Stimulated activated CD8-positive, alpha-beta memory T cell treated with anti-CD3 and anti-CD28 coated beads, Interleukin-2, amount 100 ng/mL, for 1 hour (primary cell): ENCODE measurements at places on chromosomes 7 and 10.

DNA sequence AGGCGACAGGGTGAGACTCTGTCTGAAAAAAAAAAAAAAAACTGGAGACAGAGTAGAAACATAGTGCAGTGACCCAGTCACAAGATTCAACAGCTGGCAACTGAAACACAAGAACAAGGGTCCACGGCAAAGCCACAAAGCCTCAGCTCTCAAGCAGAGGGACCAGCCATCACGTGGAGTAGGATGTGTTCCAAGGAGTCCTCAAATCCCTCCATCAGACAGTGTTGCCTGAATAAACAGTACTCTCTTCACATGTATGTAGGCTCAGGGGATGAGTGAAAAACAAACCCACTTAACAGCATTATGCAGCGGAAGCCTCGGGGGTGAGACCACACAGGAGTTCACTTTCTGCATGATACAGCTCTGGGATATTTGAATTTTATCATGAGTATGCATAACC, 62.0 kb downstream of the SLIT1 start:
- no peak for DNase-seq

GRCh38 chr7:141234335-141235105, 160.7 kb downstream of the TMEM178B start:
- DNase-seq = no peak

GRCh38 chr10:78950656-78951587, 117.8 kb upstream of the ZMIZ1 start:
- DNase-seq = no peak

- DNase-seq = no peak
These were observed 141.2 kb downstream of the LYZL1 start for GRCh38 chr10:29430101-29430500.

DNA sequence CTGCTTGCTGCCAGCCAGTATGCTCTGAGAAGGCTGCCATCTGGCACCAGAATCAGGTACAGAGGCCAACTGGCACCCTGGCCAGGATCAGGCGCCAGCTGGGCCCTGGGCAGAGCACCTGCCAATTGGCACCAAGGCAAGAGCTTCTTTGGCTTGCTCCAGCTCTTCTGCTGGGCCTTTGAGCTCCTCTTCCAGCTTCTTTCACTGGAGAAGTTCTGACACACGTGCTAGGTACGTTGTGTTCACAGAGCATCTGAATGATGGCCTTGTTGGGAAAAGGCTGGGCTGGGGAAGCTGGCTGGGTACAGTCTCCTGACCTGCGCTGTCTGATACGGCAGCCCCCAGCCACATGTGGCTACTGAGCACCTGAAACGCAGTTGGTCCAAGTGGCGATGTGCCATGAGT, 31.7 kb upstream of the OPALIN start:
- no peak for DNase-seq

DNA sequence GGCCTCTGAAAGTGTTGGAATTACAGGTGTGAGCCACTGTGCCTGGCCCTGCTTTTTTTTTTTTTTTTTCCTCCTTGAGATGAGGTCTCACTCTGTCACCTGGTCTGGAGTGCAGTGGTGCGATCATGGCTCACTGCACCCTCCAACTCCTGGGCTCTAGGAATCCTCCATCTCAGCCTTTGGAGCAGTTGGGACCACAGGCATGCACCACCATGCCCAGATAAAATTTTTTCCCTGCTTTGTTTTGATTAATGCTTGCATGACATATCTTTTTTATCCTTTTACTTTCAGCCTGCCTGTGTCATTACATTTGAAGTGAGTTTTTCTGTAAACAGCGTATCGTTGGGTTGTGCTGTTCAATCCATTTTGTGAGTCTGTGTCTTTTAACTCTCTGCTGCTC, 97.0 kb downstream of the ANKRD61 start:
- DNase-seq = no peak

DNA sequence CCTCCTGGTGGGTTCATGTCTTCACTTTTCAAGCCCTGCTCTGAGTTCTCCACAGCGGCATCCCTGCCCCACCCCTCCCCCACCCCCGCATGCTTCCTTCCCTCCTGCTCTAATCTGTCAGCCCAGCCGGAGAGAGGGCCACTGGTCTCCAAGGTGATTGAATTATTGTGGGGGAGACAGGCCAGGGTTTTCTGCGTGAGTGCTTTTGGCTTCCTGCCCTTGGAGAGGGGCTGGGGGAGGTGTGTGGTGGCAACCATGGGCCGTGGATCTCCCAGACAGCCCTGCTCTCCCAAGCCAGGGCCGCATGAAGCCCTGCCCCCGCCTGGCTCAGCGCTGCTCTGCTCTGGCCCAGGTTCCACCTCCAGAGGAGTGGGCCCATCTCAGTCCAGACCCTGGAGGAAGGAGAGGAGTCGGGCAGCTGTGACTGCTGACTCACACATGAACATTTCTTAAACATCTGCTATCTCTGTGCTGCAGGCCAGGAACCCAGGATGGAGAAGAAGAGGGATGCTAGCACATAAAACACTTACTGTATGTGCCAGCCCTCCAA, 109.9 kb downstream of the ZMIZ1 start:
- no peak for DNase-seq

GRCh38 chr10:101007099-101007711, 7.6 kb downstream of the LZTS2 start:
- DNase-seq = no peak

DNA sequence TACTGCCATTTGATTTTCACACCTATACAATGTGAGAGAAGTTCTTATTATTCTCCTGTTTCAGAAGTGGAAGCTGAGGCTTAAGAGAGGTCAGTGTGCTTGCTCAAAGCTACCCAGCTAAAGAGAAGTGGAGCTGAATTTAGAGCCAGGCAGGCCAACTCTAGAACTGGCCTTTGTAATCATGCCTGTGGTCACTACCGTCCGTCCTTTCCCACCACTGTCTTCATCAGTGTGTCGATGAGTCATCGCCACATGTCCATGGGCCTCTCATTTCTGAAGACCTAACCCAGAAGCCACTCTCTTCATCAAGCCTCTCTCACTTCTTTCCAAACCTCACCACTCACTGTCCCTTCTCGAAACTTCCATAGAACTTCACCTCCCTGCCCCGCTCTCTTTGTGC, 237.8 kb downstream of the KIAA1217 start:
- DNase-seq = no peak

DNA sequence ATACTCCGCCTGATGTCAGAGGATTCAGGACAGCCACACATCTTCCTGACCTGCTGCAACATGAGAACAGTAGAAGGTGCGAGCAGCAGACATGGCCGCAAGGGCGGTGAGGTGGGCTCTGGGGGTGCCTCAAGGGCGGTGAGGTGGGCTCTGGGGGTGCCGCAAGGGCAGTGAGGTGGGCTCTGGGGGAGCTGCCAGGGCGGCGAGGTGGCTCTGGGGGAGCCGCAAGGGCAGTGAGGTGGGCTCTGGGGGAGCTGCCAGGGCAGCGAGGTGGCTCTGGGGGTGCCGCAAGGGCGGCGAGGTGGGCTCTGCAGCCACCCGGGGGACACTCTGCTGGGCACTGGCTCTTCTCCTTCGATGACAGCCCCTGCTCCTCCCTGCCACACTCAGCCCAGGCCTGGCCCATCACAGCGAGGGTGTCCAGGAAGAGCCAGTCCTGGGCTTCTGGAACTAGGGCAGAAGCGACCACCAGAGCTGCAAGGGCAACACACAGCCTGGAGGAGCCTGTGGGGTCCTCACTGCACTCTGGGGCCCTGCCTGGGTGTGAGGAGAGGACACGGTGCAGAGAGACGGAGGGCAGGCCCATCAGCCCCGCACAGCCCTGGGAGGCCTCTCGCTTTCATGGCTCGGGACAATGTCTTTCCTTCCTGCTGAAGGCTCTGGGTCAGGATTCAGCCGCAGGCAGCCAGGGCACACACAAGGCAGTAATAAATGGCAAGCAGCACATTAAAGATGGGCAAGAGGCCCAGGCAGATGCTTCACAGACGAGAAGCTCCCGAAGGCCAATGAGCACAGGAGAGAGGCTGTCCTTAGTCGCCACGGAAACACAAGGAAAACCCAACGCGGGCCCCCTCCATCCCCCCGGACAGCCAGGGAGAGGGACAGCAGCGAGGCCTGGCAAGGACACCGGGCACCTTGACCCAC, 42.5 kb downstream of the STK32C start:
- no peak for DNase-seq

GRCh38 chr7:281637-282036, 8.3 kb upstream of the FOXL3 start:
- DNase-seq = no peak

DNA sequence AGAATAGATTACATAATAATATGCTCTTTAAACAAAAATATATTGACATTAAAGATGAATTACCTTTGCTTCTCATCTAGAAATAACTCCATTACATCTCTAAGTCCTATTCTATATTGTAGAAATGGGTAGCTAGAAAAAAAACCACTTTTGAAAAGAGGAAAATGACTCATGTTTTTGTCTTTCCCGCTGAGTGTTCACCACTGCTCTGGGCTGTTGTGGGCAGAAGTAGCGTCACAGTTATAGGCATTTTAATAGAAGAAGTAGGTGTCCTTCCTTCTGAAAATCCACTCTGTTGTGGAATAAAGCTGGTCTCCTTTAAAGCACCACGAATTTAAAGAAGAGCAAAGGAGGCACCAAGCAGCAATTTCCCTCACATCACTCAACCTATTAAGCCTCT, 117.6 kb upstream of the NFE2L3 start:
- no peak for DNase-seq

GRCh38 chr10:44769450-44769849, 141.7 kb upstream of the TMEM72 start:
- DNase-seq = no peak

DNA sequence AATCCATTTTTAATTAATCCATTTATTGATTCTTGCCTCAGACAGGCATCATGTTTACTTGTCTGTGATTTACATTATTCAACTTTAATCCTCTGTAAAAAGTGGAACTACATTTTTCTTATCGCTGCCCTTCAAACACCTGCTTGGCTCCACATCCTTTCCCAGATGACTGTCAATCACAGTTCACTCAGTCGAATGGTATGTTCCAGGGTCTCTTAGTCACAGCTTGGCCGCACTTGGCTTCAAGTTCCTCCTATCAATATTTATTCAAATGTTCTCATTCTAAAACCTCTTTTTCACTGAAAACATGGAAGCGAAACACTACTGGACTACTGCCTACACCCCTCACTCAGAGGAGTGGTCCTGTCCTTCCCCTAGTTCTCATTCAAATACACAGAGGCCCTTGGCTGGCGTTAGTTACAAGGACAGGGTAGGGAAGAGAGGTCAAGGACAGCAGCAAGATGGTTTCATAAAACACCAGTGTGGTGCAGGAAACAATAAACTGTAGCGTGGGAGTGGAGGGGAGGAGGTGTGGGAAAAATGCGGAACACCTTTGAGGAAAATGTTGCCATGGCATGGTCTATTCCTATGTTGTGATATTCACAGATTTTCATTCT, 143.2 kb downstream of the USP6NL start:
- DNase-seq = no peak

DNA sequence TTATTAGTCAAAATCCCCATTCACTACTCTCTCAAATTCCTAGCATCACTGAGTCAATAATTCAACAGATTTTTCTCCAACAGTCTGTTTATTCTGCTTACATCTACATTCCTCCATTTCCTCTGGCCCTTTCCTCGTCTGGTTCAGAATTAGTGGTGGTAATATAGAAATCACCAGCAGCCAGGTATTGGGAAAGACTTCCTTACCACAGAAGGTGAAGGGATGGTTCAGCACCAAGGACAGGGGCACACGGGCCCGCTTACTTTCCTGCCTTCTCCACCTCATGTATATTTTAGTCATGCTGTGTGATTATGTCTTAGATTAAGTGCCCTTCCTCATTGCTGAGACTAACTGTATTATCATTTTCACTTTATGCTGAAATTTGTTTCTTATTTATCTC, 70.4 kb upstream of the APBB1IP start:
- DNase-seq = no peak

DNA sequence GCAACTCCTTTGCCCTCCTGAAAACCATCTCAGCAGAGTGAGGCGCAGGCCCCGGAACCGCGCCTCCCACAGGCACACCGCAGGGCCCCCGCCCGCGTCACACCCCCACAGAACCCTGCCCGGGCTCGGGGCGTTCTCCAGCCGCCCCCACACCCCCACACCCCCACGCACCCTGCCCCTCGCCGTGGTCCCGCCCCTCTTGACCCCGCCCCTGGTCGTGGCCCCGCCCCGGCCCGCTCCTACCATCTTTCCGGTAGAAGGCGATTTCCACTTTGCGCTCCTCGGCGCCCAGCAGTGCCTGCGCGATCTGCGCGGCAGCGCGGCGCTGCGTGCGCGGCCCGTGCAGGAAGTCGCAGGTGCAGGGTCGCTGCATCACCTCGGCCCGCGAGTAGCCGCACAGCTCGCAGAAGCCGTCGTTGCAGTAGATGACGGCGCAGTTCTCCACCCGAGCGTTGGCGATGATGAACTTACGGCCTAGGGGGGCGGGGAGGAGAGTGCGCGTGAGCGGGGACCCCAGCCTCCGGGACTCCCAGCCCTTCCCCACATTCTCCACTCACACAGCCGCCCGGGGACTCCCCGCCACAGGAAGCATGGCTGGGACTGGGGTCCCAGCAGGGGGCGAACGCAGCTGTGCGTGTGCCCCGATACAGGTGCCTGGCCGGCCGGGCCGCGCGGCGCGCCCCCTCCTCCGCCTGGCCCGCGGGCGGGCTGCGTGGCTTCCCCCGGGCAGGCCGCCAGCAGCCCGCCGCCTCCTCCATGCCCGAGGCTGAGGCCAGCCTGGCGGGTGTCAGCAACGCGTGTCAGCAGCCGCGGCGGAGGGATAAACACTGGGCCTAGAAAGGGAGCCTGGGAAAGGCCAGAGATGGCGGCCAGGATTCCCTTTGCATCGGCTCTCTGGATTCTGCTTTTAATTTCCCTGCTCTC, 3.4 kb downstream of the KCNH2 start:
- DNase-seq = peak; percentile 70

DNA sequence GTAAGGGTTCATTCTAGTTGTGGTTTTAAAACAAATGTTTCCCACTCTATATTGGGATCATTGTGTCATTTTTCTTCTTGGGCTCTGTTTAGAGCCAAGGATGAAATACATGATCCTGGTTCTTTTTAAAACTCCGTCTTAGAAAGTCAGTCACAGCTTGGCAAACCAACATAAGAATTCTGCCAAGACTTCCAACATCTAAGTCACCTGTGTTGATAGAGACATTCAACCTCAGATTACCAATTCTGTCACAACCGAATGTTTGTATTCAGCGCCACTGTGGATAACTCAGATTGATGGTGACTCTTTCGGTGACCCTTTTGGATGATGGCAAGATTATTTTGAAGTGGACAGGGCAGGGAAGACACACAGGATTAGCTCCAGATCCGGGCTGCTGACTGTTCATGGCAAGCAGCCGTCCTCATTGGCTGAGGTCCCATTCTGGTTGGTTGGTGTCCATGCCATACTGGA, 255.4 kb downstream of the ARHGAP21 start:
- no peak for DNase-seq

GRCh38 chr10:13784067-13784466, 197.3 kb downstream of the PRPF18 start:
- no peak for DNase-seq
